Mammary epithelial cell (primary cell): ENCODE measurements at places on chromosomes 3 and 15.

DNA sequence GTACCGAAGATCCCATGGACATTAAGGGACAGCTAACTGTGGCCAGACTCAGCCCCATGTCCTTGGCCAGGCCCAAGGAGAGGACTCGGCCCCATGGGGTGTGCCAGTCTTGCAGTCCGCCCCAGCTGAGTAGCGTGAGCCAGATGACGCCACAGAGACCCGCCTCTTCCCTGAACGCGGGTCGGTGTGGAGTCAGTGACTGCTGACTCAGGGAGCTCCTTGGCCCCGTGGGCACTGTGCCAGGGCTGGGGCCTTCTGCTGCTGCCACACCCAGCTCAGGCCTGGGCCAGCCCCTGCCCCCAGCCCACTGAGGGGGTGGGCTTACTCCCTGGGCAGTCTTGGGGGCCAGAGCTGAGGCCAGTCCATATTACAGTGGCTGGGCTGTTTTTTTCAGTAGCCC is 52.8 kb downstream of the PLXNA1 start:
- DNase-seq = peak; percentile 48

DNA sequence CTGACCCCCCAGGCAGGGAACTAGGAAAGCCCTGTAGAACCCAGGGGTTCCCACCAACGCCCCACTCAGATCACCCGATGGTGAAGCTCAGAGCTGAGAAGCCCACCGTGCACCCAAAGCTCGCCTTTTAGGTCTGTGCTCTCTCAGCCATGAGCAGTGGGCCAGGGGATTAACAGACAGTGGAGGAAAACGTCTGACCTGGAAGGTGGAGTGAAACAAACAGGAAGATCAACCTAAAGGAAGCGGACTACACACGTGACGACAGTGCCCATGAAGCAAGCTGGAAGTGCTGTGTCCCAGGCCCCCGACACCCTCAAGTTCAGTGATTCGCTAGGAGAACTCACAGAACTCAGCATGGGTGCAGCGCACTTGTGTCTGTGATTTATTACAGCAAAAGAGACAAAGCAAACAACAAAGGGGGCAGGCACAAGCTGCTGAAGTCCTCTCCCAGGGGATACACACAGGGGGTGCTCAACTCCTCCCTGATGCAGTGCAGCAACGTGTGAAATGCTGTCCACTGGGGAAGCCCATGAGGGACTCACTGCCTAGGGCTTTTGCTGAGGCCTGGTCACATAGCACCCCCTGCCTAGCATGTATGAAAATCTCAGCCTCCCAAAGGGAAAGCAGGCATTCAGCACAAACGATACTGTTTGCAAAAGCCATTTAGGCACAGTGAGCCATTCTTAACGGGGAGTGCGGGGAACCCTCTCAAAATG is 43.5 kb downstream of the CFAP92 start:
- no peak for DNase-seq

GRCh38 chr15:80550908-80551260 is 144.2 kb upstream of the ABHD17C start:
- DNase-seq = peak; percentile 17

GRCh38 chr15:99961011-99961441 is 227.8 kb upstream of the LYSMD4 start:
- peak; percentile 48 for DNase-seq

DNA sequence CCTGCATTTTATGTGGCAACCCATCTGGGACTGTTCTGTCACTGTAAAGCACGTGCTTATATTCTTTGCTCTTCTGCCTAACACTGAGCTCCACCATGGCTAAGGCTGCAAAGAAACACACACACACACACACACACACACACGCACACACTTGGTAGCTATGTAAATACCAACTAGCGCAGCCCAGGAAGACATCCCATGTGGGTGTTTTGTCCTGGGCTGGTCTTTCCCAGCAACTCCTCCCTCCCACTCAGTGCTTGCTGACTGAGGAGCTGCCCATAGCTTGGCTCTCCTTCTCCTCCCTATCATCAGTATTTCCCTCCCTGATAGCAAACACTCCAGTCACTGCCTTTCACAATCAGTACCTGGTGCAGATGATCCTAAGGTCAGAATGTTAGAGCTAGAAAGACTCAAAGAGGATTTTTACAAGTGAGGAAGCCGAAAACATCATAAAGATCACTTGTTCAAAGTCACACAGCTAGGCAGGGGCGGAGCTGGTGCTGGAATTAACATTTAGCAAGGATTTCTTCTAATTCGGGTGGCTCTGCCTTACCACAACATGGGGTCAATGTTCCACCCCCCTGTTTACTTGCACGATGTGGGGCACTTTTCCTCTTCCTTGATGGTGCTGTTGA is 377.1 kb upstream of the TBL1XR1 start:
- DNase-seq = peak; percentile 67

DNA sequence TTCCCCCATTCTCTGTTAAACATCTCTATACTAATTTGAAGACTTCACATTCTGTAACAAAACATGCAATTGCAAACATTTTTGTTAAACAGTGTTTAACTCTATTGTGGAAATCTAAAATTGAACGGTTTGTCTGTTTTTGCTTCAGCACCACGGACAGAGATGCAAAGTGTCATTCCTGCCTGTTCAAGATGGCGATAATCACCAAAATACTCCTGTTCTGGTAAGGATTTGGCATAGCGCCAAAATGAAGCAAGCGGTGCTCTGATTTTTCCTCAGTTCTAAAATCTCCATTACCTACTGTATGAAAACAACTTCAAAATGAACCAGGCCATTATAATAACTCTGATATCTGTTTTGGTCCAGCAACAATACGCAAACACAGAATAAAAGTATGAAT is 129.7 kb upstream of the TUSC7 start:
- DNase-seq = no peak

GRCh38 chr3:161915418-161915750 is 418.8 kb downstream of the OTOL1 start:
- DNase-seq = no peak

DNA sequence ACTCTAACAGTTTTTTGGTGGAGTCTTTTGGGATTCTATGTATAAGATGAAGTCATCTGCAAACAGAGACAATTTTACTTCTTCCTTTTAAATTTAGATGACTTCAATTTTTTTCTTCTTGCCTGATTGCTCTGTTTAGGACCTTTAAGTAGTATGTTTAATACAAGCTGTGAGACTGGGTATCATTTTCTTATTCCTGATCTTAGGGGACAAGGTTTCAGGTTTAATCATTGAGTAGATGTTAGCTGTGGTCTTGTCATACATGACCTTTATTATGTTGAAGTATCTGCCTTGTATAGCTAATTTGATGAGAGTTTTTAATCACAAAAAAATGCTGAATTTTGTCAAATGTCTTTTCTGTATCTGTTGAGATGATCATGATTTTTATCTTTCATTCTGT is 20.6 kb downstream of the GRM2 start:
- no peak for DNase-seq

GRCh38 chr15:59140422-59141226 is 35.7 kb downstream of the CCNB2 start:
- peak; percentile 57 for DNase-seq
